ENCODE measurements at places on chromosomes 16 and 17.

- DNase-seq = peak; percentile 34
Observed at GRCh38 chr17:79400989-79401703, 209.7 kb downstream of the RBFOX3 start.

DNA sequence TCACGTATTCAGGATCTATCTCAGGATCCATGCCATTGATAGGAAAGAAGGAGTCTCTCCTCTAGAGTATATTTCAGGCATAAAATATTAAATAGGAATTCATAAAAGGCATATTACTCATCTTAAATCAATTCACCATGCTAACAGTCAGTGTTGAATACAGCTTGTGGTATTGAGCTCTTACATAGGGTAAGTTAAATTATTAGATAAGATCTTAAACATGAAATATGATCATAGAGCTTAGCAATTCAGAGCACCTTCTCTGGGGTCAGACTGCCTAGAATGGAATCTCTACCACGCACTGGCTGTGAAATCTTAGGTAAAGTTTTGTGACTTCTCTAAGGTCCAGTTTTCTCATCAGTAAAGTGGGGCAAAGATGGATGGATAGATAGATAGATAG is 20.7 kb downstream of the MARCHF10 start:
- no peak for DNase-seq

DNA sequence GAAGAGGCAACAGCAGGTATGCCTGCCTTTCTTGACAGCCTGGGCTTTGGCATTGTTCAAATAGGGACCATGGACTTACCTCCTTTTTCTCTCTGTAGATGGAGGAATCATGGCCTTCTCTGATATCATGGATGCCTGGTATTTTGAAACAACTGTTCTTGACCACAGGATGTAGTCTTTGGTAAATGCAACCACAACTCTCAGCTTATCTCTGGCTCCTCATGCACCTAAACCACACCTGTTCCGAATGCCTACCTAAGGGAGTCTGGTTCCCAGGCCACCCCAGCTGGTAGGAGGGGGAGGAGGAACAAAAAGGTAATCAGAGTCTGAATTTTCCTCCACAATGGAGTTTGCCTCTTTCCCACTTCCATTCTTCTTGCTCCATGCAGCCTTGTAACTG is 18.8 kb downstream of the CDK5RAP3 start:
- DNase-seq = no peak

GRCh38 chr16:57367116-57367752 is 5.1 kb upstream of the CX3CL1 start:
- DNase-seq = peak; percentile 17

DNA sequence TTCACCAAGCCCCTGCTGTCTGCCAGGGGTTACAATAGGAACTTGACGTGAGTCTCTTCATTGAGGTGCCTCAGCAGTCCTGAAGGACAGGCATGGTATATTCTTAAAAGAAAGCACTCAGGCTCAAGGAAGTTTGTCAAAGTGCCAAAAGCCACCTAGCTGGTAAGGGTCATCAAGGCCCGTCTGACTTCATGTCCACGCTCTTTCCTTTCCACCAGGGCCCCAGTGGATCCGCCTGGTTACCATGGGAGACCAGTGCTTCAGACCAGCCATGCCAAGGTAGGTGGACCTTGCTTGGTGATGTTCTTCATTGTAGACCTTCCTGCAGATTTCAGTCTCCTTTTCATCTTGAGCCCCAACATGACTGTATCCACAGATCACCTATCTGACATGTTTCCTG is 27.6 kb upstream of the CCL1 start:
- no peak for DNase-seq
